ENCODE measurements at places on chromosomes 5 and 9.

GRCh38 chr5:135443161-135443960, 3.8 kb downstream of the DCANP1 start:
- no peak for DNase-seq

- no peak for DNase-seq
Measured at GRCh38 chr9:119794836-119795235, 425.6 kb upstream of the BRINP1 start.

DNA sequence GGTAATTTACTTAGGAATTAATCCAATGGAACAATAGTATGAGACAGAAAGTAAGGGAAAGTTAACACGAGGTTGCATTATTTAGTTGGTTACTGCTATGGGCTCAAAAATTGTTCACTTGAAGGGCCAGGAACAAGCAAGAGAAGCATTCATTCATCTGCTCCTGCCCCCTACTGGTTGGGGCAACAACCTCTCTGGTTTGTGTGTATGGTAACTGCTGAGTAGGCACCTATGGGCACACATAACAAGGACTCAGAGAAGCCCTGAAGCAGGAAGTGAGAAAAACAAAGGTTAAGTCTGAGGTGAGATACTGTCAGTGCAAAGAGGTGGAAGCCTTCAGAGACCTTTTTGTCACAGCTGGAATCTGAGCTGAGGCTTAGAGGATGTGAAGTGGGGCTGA, 34.4 kb upstream of the RANBP6 start:
- no peak for DNase-seq

GRCh38 chr5:157029457-157029856, 29.5 kb downstream of the HAVCR1 start:
- DNase-seq: no peak

GRCh38 chr9:114132550-114132918, 22.8 kb upstream of the COL27A1 start:
- DNase-seq: no peak

GRCh38 chr5:90571147-90571773, 12.7 kb downstream of the ADGRV1 start:
- DNase-seq: no peak

DNA sequence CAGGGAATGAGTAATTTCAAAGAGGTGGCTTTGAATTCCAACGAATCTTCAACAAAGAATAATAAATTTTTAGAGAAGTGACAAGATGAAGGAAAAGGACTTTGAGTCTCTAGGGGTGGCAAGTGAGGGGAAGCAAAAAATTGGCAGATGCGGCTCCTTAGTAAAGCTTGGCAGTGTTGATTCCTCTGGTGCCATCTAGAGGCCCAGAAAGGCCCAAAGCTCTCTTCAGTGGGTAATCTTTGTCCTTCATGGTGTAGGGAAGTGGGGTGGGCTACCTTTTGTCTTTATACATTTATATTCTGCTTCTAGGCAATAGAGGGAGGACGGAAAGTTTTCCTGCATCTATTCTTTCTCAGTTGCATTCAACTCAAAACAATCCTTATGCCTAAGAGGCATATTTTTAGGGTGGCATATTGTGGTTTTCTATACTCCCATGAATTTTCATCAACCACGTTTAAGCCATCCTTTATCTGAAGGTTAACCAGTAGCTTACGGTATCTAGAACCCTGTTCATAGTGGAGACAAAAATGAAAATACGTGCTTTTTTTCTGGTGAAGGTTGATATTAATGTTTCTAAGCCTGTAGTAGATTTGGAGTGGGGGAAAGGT, 17.5 kb upstream of the ROPN1L start:
- DNase-seq: peak; percentile 23

- DNase-seq: no peak
Measured at GRCh38 chr5:132475987-132476875, 14.3 kb downstream of the IRF1 start.

- DNase-seq: no peak
Measured at GRCh38 chr5:178106556-178107239, 6.6 kb upstream of the N4BP3 start.

DNA sequence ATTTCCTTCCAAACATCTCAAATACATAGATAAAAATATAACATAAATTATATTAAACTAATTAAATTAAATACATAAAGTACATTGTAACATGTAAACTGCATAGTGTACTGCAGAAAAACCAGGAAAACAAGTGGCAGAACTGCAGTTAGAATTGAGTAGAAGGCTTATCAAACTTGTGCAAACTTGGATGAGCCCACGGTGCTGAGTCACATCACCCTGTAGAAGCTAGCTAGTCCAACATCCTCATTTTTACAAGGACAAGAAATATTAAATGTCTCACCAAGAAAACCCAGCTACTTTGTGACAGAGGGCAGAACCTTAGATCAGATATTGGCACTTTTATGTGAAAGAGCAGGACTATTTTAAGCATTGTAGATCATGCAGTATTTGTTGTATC, 807.9 kb upstream of the NUDT12 start:
- DNase-seq: no peak

DNA sequence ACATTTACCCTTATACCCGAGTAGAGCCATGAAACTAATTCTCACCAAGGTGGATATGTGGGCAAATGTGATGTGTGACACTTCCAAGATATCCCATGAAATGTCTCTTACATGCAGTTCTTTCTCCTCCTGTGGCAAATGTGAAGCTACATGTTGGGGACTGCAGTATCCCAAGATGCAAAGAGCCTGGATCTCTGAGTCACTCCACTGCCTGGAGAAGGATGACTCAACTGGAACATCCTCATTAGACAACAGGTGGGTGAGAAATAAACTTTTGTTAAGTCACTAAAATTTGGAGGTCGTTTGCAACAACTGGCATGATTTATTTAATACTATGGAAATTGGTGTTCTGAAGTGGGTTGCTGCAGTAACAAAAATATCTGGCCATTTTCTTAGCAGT, 36.5 kb upstream of the TENT4A start:
- DNase-seq: no peak

DNA sequence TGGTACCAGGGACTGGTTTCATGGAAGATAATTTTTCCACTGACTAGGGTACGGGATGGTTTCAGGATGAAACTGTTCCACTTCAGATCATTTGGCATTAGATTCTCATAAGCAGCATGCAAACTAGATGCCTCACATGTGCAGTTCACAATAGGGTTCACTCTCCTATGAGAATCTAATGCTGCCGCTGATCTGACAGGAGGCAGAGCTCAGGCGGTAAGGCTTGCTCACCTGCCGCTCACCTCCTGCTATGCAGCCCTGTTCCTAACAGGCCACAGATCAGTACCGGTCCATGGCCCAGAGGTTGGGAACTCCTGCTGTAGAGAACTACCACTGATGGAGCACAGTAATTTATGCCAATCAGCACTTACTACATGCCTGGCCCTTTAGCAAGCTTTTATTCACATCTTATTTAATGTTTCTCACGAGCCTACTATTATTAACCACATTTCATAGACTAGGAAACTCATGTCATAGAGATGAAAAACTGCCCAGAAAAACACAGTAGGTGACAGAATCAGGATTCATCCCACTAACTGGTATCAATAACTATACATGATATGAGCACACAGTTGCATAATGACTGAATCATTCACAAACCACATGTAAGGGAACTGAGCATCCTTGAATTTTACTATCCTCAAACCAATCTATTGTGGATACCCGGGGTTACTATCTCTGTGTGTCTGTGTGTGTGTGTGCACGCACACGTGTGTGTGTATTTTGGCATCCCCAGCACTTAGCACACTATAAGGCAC, 46.5 kb downstream of the SVEP1 start:
- no peak for DNase-seq

- peak; percentile 78 for DNase-seq
Measured at GRCh38 chr5:177372034-177372896, 12.0 kb upstream of the SLC34A1 start.
